ENCODE measurements at places on chromosomes 6 and 20. TPM values are rescaled to one million over a fixed set of nuclear protein-coding genes. Genes with fewer than 3 reads are reported as not detected.

The SOX4 gene
- total RNA-seq: 23.4 TPM

The OR2J1 gene
- not detected for total RNA-seq

The SPAG4 gene
- 3.1 TPM for total RNA-seq

The VSX1 gene
- total RNA-seq: not detected

The HLA-DQA1 gene
- 200 TPM for total RNA-seq

The PXDC1 gene
- total RNA-seq: 50.8 TPM

The RAET1L gene
- total RNA-seq: 0.58 TPM

The CCN5 gene
- total RNA-seq: 20.8 TPM

The PSORS1C2 gene
- not detected for total RNA-seq

The REPS1 gene
- 29.3 TPM for total RNA-seq

Data from left lung (tissue), 14 donors.